ENCODE measurements at places on chromosomes 11 and 22.

DNA sequence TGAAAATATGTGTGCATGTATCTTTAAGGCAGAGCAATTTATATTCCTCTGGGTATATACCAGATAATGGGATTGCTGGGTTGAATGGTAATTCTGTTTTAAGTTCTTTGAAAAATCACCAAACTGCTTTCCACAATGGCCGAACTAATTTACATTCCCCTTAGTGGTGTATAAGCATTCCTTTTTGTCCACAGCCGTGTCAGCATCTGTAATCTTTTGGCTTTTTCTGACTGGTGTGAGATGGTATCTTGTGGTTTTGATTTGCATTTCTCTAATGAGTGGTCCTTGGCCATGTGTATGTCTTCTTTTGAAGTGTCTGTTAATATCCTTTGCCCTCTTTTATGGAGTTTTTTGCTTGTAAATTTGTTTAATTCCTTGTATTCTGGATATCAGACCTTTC lies 24.3 kb downstream of the CCDC15 start:
- no peak for DNase-seq

- peak; percentile 82 for DNase-seq
These were observed 117.3 kb upstream of the TEAD1 start for GRCh38 chr11:12556788-12557384.

GRCh38 chr11:118305726-118306125 lies 1.2 kb downstream of the CD3E start:
- DNase-seq = no peak

GRCh38 chr22:45996241-45997076 lies 19.5 kb upstream of the WNT7B start:
- DNase-seq = no peak

DNA sequence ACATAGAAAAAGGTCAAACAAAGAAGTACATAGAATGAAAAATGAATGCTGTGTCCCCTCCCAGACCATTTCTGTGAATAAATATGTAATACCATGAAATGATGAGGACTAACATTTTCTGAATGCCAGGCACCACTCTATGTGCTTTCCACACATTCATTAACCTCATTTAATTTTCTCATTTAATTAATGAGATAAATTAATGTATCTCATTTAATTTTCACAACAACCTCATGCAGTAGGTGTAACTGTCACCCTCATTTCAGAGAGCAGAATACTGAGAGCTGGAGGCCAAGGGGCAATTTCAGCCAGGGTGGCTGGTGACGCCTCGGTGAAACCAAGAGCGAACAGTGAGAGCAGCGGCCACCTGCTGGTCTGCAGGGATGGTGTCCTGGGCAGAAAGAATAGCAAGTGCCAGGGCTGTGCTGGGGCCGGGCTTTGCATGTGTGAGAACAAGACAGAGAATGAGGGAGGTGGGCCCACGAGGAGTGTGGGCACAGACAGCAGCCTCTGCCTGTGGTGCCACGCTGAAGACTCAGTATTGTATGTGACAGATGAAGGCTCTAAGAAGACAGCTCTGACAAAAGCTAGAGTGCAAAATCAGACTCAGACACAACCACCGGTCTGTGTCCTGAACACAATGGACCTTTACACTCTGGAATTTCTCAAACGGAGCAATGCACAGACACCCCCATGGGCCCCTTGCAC lies 1.8 kb upstream of the SERPIND1 start:
- DNase-seq = peak; percentile 41

DNA sequence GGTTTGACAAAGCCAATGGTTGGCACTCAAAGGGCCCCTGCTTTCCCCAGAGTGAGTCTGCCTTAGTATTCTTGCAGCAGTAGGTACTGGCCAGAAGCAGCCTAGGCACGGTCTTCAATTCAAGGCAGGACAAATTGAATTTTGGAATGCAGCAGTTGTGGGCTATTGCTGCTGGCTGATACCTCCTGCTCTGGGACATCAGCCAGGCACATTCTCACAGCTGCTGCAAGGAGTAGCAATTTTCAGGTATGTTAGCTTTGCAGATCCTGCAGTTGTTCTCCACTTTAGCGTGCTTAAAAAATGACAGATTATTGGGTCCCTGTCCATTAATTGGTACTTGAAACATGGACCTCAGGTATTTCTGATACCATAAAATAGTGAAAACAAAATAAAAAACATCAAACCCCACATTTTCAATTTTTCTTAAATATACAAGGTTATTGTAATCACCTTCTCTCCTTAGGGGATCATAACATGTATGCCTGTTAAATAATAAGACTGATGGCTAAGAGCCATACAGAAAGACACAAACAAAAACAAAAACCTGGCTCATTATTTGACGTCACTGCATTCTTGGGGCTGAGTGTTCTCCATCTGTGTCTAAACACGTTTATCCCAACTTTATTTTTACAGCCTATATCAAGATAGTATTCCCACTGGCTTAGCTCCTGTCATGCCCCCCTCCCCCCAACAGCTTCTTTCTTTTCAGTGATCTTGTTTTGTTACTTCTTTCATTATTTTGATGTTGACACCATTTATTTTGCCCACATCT lies 85.1 kb upstream of the CARD18 start:
- no peak for DNase-seq

DNA sequence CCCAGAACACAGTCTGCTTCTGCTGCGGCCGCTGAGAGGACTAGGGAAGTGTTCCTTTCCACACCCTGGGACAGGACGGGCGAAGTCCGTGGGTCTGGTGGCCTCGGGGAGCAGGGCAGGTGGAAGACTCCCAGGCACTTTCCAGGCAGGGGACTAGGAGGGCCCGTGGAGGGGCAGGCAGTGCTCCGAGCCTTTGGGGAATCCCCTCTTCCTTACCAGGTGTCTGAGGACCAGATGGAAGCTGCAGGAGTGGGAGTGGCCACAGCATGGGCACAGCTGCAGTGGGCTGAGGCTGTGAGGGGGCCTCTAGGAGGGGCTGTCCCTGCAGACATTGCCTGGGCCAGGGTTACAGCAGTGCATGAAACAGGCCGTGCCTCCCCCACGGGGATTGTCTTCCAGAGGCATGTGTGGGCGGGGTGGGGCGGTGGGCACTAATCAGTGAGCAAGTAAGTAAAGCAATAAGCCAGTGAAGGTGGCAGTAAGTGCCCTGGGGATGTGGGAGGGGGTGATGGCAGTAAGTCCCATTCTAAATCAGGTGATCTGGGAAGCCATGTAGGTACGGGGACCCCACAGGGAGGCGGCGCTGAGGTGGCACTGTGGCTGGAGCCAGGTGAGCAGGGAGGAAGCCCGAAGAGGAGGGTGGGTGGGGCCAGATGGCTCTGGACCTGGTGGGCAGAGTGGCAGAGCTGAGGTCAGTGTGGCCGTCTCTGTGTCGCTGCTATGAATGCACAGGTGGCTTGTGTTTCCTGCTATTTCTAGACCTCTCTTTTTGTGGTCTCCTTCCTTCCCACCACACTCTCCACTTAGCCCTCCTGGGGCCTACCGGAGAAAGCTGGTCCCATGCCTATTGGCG lies 66.4 kb downstream of the CTTN start:
- no peak for DNase-seq

- DNase-seq = no peak
These were observed 935 bp downstream of the LAMTOR1 start for GRCh38 chr11:72102162-72102561.

DNA sequence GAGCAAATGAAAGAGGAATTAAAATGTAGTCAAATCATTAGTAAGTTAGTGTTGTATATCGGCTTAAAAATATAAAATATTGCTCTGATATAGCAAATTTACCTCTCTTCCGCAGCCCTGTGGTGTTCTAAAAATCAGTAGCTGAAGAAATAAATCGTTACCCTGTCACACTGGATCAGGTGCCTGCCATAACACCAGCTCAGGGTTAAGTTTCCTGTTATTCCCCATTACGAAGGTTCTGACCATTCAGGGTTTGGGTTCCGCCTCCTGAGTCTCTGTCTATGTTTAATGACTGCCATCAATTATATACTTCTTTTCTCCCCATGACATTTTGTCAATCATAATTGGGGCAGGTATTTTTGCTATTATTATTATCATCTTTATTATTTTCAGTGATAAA lies 658.5 kb downstream of the OPCML start:
- no peak for DNase-seq

GRCh38 chr11:69425444-69425843 lies 56.0 kb upstream of the LINC01488 start:
- DNase-seq = no peak

DNA sequence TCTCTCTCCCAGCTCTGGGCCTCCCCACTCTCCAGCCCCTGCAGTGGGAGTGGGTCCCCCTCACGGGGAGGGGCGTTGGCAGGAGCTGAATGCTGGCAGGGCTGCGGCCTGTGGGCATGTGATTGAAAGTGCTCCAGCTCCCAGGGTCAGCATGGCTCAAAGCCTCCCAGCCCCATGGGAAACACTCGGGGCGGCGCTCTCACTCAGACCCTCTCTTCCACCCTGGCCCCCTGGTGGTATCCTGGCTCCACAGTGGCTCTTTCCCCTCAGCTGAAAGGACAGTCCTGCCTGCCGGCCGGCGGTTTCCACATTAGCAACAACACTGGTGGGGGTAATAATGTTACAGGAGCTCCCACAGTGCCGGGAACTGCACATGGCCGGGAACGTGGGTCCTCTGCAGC lies 35.5 kb downstream of the POLR3H start:
- DNase-seq = no peak

- peak; percentile 39 for DNase-seq
These were observed 20.6 kb downstream of the APOBEC3H start for GRCh38 chr22:39117585-39118191.

GRCh38 chr11:37409124-37409523 lies 811.1 kb upstream of the RAG2 start:
- DNase-seq = no peak

DNA sequence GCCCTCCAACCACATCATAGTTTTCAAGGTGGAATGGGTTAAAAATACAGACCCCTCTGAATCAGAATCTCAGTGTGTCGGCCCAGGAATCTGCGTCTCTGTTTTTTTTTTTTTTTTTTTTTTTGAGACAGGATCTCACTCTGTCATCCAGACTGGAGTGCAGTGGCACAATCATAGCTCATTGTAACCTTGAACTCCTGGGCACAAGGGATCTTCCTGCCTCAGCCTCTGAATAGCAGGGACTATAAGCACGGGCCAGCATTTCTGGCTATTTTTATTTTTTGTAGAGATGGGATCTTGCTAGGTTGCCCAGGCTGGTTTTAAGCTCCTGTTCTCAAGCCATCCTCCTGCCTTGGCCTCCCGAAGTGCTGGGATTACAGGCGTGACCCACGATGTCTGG lies 28.2 kb downstream of the MIAT start:
- DNase-seq = no peak

GRCh38 chr11:4890279-4890678 lies 8.6 kb downstream of the OR51T1 start:
- DNase-seq = no peak

GRCh38 chr22:43314611-43315010 lies 28.6 kb downstream of the SCUBE1 start:
- no peak for DNase-seq

- no peak for DNase-seq
These were observed 56.2 kb upstream of the GLYAT start for GRCh38 chr11:58787903-58788302.

- DNase-seq = no peak
These were observed 82.9 kb downstream of the OSBP2 start for GRCh38 chr22:30777587-30777986.

DNA sequence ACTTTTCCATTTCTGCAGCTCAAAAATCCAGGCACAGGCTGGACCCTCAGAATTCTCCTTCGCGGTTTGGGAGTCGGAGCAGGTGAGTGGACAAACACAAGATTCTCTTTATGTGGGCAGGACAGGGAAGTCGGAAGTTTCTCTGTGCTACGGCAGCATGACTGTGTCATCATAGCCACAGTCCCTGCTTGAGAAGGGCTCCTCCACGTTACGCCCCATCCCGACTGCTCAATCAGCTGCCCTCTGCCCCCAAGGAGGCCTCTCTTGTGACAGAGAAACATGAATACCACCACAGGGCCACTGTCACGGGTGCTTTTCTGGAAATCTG lies 89.0 kb upstream of the SHISAL1 start:
- no peak for DNase-seq

DNA sequence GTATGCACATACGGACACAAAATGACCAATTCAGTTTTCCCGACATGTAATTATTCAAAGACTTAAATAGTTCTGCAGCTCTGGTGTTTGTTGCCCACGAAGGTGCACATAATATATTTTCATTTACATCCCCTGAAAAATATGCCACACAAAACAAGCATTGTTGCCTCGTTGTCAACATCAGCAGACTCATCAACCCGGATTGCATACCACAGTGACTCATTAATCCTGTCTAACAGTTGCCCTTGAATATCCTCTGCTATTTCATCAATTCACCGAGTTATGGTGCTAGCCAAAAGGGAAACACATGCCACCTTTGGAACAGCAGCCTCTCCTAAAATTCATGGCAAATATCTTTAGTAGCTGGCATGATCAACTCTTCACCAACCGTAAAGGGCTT lies 582.2 kb downstream of the LRRC4C start:
- no peak for DNase-seq

GRCh38 chr22:45010532-45010900 lies 711 bp upstream of the PHF21B start:
- no peak for DNase-seq

DNA sequence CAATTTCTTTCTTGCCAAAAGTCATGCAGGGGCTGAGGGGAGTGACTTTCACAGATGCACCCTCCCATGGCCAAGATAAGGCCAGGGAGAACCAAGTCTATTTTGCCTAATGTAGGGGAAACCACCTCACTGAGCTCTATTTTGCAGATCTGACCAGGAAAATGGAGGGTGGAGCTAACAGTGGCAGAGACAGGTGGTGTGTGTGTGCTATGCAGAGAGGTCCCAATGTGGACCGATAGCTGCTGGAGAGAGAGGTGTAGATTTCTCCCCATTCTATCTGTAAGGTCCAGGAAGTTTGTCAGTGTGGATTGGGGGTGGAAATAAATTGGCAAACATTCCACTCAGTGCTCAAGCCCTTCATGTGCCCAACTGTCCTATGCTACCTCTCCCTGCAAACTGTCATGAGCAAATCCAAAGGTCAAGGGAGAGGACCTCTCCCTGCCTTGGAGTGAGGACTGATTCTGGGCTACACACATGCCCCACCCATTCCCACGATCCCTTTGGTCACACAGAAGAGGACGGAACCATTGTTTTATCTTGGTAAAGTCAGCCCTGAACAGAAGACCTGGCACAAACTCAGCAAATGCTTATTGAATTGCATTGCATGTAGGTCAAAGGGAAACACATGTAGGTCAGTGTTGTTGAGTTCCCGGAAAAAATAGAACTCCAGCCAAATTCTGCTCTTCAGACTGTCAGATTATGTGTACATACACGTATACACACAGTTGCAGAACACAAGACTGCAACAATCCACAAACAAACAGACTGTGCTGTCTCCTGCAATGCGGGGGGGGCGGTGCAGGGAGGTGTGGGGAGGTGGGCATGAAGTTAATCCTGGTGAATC lies 65.9 kb downstream of the C11orf58 start:
- DNase-seq = no peak

Data from iPS-NIHi11 (cell line).